ENCODE measurements at places on chromosomes 7 and 10.

GRCh38 chr7:47449810-47450590 is 131.9 kb downstream of the TNS3 start:
- peak; percentile 71 for DNase-seq

DNA sequence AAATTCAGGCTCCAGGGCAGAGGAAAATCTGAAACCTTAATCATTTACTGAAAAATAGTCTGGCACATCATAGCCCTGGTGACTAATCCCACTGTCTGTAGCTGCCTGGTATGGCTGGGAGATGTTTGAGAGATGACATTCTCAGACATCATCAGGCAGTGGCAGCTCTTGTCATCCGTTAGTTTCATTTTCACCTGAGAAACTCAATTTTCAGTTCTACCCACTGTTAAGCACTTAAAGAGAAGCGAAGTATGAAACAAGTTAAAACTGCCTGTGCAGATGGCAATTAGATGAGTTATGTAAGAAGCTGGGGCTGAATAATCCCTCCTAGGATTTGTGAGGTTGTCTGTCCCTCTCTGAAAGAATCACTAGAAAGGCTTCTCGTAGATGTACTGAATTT is 150.2 kb downstream of the NSUN6 start:
- no peak for DNase-seq

DNA sequence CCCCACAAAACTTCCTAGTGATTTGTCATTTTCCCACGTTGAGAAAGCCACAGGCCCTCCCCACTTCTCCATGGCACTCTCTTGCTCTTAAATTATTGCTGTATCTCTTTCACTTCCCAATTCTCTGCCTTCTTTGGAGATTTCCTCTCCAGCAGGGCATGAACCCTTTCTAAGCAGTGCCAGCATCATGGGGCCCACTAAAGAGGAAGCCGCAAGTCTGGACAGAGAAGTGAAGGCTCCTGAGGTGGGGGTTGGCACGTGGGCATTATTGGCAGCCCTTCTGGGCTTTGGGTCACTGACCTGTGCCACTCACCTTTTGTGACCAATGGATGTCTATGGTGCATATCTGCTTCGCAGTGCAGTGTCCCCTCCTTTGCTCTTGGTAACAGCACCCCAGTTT is 97.7 kb upstream of the TCF7L2 start:
- peak; percentile 92 for DNase-seq

DNA sequence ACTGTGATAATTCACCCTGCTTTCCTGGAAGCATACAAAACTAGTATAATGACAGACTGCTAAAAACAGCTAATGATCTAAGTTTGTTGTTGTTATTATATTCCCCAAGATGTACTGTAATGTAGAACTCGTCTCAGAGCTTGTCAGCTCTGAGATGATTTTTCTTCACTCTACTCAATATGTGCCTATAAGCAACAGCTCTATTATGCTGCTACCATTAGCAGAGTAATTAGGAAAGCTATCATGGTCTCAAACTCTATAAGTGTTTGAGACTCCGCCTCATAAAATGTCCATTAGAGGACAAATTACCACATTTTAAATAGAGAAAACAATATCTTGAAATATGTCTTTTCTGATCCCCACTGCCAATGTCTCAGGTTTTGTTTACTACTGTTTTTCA is 476.5 kb upstream of the PCDH15 start:
- DNase-seq, result no peak

DNA sequence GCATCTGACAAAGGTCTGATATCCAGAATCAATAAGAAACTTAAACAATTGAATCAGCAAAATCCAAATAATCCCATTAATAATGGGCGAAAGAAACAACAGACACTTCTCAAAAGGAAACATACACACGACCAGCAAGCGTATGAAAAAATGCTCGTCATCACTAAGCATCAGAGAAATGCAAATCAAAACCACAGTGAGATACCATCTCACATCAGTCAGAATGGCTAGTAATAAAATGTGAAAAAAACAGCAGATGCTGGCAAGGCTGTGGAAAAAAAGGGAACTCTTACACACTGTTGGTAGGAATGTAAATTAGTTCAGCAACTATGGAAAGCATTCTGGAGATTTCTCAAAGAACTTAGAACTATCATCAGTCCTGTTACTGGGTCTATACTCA is 496.7 kb downstream of the SH2D4B start:
- no peak for DNase-seq
